ENCODE measurements at places on chromosomes 1 and 21.

GRCh38 chr1:40413527-40414252 is 36.6 kb upstream of the ZFP69B start:
- no peak for DNase-seq

GRCh38 chr1:76607717-76608116 is 259.6 kb upstream of the ST6GALNAC5 start:
- DNase-seq: no peak

GRCh38 chr1:53320646-53321045 is 7.2 kb downstream of the LRP8 start:
- DNase-seq: no peak

DNA sequence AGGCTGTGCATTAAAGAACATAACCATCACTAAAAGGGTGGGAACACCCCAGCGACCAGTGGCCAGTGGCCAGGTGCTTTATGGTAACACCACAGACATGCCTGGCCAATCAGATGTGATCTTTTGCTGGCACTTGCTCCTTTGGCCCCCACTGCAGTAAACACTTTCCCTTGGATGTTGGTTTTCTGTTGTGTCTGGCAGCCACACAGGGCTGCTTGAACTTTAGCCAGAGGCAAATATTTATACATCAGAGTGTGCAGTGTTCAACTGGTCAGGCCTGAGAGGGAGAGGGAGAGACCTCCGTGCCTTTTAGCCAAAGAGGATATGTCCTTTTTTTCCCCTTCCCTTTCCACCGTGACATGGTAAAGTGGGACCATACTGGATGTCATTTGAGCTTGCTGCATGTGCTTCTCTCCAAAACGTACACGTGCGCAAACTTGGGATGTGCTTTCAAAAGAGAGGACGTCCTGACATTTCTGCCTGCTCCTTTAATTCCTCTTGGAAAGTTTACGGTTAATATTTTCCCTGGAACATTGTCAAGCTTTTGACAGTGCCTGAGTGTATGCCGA is 101.2 kb downstream of the NFIA start:
- DNase-seq: no peak

GRCh38 chr1:231419147-231419546 is 2.9 kb downstream of the EGLN1 start:
- DNase-seq: no peak

DNA sequence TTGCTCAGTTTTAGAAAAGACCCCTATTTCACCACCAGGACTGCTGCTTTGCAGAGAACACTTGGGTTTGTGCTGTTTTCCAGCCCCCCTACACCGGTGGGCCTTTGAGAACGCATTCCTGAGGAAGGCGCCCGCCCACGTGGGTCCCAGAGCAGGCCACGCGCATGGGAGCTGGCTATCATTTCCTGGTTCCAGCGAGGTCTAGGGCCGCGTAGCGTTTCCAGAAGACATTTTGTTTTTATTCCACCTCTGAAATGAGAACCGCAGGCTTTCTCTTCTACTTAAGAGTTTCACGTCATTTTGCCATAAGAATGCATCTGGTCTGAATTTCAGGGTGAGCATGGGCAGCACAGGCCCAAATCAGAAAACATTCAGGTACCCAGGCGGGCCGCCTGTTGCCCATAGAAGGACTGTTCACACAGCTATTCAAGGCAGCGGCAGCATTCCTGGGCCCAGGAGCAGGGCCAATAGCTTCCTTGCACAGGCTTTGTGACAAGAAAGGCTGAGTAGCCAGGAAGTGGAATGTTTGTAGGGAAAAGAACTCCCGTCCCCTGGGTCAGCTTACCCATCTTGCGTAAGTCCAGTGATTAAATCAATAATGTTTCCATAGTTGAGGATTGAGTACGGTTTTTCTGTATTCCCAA is 1.4 kb upstream of the KLHL21 start:
- DNase-seq: no peak

DNA sequence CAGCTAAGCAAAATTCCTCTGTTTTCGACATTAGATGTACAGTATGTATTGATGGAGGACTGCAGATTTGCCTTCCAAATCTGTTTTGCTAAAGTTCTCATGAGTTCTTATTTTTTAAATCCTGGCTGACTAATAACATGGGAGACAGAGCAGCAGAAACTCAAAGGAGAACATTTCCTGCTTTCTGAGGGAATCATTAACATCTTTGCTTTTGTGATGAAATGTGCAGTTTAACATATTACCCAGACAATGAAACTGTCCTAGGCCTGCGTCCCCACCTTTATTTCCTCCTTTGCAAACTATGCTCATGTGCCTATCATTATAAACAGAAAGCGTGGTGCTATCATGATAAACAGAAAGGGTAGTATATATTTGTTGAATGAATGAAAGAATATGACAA is 149.9 kb downstream of the ZP4 start:
- DNase-seq: no peak

- DNase-seq: no peak
Measured at GRCh38 chr1:11700601-11701467, 9.3 kb downstream of the DRAXIN start.

DNA sequence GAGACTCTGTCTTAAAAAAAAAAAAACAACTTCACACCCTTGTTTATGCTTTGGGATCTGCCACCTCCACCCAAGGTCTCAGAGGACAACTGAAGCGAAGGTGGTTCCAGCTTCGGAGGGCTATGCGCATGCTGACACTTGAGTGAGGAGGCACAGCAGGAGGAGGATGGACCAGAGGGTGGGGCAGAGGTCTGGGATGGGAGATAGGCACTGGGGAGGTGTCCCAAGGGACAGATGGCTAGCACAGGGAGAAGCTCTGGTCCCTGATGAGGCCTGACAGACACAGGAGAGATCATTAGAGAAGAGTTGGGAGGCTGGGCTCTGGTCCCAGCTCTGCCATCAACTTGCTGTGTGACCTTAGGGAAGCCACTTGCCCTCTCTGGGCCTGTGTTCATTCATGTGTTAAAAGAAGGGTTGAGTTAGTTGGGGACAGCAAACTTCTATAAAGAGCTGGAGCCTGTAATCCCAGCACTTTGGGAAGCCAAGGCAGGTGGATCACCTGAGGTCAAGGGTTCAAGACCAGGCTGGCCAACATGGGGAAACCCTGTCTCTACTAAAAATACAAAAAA is 16.8 kb downstream of the E2F2 start:
- no peak for DNase-seq

GRCh38 chr1:60621368-60621851 is 461.0 kb upstream of the NFIA start:
- no peak for DNase-seq

DNA sequence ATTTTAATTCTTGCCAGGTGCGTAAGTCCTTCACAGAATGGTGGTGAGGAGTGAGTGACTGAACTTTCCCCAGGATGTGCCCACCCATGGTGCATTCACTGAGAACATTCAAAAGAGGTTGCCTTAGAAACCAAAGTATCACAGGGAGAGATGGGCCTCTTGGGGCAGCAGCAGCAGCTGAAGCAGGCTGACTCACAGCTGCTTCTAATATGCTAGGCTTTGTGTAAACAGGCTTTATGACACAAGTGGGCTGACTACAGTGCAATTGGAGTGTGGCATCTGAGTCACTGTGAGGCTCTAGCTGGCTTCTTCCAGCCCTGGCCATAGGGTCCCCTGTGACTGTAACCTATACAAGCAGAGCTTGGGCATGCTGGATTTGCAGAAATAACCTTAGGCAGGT is 12.6 kb downstream of the PIGP start:
- DNase-seq: no peak

DNA sequence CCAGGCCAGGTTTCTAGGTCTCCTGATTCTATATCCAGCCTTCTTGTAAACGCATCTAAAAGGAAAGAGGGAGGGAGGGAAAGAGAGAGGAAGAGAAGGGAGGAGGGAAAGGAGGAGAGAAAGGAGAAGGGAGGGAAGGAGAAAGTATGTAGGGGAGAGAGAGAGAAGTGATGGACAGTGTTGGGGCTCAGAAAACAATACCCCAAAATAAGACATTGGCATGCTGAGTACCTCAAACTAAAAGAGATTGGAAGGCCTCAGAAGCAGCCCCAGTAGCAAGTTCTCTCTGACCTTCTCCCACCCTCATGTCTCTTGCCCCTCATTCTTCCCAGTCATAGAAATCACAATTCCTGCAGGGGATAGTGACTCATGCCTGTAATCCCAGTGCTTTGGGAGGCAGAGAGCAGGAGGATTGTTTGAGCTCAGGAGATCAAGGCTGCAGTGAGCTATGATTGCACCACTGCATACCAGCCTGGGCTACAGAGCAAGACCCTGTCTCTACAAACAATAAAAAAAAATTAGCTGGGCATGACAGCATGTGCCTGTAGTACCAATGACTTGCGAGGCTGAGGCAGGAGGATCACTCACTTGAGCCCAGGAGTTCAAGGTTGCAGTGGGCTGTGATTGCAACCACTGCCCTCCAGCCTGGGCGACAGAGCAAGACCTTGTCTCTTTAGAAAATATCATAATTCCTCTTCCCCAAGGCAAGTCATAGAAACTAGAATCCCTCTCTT is 51.2 kb downstream of the DNTTIP2 start:
- DNase-seq: no peak

GRCh38 chr1:111921948-111922347 is 67.5 kb downstream of the KCND3 start:
- DNase-seq: no peak

GRCh38 chr1:225735252-225736149 is 42.1 kb upstream of the SRP9 start:
- DNase-seq: no peak

- DNase-seq: no peak
Measured at GRCh38 chr1:110680036-110680735, 5.4 kb upstream of the KCNA3 start.

- no peak for DNase-seq
Measured at GRCh38 chr1:35461966-35462651, 95.1 kb downstream of the KIAA0319L start.

GRCh38 chr1:43199093-43199726 is 27.1 kb downstream of the CFAP57 start:
- DNase-seq: no peak

GRCh38 chr21:32197896-32198295 is 81.0 kb downstream of the MIS18A start:
- no peak for DNase-seq

DNA sequence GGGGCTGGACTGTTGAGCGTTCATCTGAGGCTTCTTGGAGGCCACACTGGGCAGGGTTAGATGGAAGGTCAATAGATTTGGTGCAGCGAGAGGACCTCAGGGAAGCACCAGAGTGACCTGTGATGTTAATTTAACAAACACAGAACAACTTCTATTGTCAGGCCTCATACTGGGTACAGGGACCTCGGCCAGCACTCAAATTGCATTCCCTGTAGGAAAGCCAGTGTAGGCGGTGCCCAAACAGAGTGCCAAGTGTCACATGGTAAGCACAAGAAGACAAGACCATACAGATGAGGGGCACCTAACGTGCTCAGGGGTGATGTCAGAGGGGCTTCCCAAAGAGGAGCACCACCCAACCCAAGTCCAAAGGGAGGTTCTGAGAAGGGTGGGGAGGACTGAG is 1.3 kb downstream of the TMEM269 start:
- DNase-seq: no peak

DNA sequence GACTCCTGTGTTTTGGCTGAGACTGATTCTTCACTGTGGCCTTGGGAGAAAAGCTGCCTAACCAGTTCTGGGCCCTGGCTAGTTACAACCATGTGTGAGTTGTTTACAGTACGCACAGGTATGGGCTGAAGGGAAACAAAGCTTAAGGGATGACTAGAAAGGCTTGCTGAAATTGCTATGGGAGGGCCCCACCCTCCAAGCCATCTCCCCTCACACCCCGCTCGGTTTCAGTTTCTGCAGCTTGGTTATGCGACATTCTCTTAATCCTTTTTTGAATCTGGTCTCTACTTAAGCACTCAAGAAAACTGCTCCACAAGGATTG is 43.1 kb downstream of the PBX1 start:
- no peak for DNase-seq

All from stimulated activated CD8-positive, alpha-beta memory T cell treated with anti-CD3 and anti-CD28 coated beads, Interleukin-2, amount 100 ng/mL, for 48 hours (primary cell).